ENCODE measurements at places on chromosomes 2 and 18.

GRCh38 chr2:211174631-211175030, 618.2 kb downstream of the CPS1 start:
- DNase-seq: no peak

DNA sequence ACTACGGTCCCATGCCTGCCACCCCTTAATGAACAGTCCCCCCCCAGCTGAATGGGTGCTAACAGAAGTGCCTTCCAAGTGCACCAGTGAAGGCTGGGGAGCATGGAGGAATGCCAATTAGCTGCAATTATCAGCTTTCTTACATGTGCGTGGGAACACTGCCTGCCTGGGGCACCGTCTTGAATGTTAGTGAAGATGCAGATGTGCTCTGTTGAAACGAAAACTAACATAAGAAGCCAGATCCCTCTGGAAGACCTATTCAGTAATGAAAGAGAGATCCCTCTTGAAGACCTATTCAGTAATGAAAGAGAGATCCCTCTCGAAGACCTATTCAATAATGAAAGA, 154.5 kb downstream of the CLIP4 start:
- no peak for DNase-seq

- no peak for DNase-seq
Measured at GRCh38 chr18:56021136-56021808, 433.3 kb upstream of the TCF4 start.

- no peak for DNase-seq
Measured at GRCh38 chr2:218035463-218036100, 32.8 kb upstream of the TNS1 start.

GRCh38 chr2:130807659-130808385, 28.9 kb upstream of the ARHGEF4 start:
- peak; percentile 25 for DNase-seq

DNA sequence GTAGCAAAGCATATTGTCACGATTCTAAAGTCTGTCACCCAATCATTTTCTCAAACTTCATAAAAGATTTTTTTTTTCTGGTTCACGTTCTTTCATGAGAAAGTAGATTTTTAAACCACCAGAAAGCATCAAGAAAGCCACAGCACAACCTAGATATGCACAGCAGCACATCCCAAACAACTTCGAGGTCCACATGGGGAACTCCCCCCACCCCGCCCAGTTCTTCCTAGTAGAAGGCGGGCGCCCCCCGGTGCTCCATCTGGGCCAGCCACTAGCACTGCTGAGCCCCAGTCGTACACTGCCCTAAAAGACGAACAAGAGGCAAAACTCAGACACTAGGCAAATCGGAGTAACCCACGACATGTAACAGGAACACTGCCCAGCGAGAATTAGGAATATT, 15.5 kb downstream of the HDLBP start:
- DNase-seq: no peak

All from DMS153 (cell line).